Coronary artery (tissue), 2 donors: ENCODE measurements at places on chromosomes 4 and X.

DNA sequence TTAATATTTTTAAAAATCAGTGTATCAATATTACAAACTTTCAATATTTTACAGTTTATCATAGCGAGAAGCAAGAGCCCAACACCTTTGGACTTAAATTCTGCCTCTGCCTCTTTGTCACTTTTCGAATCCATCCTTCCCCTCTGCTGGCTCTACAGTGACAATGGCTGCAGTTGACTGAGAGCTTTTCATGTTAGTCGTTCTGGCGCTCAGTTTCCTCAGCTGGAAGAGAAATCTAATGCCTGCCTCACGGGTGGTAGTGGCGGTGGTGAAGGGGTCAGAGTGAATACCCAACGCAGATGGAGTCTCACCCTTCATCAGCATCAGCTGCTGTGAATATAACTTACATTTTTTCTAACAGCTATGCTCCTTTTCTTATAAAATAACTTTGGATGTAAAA is 144.8 kb downstream of the NWD2 start:
- DNase-seq, result no peak

DNA sequence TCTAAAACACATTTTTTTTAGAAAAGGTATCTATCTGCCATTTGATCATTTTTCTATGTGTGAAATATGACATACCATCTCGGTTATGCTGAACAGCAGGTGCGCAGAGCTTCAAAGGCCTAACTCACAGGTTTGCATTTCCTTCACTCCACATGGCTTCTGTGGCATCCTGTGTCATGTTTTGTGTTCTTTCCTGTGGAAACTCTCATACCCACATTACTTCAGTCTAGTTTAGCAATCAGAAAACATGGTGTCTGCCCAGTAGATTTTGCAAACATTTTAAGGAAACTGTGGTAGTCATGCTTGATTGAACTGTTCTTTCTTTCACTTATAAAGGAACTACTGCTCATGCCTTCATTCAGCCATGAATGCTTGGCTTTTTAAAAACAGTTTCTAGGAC is 11.3 kb upstream of the ARAP2 start:
- DNase-seq, result no peak

- no peak for DNase-seq
These were observed 92.1 kb upstream of the COX18 start for GRCh38 chr4:73161527-73162185.

DNA sequence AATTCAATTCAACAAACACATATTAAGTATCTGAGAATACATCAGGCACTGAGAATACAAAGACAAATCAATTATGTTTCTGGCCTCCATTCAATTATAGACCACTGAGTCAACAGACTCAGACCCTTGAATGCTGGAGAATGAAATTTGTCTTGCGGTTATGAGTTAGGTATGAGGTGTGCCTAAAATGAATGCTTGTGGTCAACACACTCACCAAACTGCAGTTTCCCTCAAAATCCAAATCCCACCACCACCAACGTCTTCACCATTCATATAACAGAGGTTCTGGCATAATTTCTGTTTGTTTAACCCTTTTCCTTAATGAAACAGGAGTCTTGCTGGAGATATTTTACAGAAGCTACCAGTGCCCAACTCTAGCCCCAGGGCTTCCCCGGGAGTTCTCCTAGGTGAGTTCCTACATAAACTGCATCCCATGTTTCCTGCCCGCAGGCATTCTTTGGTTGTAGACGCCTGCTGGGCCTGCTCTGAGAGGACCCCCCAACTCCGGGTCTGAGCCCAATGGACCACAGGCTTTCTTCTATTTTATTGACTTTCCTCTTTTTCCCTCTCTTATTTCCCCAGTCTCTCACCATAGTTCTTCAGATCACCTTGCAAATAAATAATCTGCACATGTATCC is 119.2 kb downstream of the DDX53 start:
- DNase-seq, result no peak

DNA sequence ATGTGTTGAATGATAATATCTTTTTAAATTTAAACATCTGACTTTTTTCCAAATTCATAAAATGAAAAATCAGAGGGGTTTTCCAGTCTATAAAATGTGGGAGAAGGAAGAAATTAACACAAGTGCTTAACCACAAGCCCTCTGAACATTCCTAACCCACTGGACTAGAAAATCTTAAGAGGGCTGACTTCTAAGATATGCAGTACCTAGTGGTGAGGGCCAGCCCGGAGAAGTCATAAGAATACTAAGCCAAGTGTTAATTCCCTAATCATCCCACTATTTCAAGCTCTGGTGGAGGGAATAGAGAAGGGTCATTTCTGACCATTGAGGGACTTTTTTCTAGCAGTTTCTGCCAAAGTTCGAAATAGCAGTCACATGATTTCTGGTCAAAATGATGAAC is 86.9 kb upstream of the NEIL3 start:
- no peak for DNase-seq

GRCh38 chr4:85486425-85487086 is 11.6 kb downstream of the ARHGAP24 start:
- no peak for DNase-seq

DNA sequence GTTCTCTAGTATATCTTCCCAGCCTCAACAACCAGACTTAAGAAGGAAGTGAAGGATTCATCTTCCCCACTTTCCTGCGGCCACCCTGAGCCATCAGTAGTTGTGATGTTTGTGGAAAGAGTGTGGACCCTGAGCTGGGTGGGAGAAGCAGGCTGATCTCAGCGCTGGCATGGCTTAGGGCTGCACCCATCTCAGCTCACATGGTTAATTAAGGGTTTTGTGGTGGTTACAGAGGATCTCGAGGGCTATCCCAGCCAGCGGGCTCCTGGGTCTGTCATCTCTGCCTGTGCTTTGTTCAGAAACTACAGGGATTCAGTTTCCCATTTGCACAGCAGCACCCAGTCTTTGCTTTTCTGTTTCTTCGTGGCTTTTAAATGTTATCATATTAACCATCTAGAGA is 163.4 kb downstream of the PTTG2 start:
- no peak for DNase-seq

GRCh38 chr4:6957148-6957520 is 47.5 kb downstream of the TBC1D14 start:
- DNase-seq, result no peak

DNA sequence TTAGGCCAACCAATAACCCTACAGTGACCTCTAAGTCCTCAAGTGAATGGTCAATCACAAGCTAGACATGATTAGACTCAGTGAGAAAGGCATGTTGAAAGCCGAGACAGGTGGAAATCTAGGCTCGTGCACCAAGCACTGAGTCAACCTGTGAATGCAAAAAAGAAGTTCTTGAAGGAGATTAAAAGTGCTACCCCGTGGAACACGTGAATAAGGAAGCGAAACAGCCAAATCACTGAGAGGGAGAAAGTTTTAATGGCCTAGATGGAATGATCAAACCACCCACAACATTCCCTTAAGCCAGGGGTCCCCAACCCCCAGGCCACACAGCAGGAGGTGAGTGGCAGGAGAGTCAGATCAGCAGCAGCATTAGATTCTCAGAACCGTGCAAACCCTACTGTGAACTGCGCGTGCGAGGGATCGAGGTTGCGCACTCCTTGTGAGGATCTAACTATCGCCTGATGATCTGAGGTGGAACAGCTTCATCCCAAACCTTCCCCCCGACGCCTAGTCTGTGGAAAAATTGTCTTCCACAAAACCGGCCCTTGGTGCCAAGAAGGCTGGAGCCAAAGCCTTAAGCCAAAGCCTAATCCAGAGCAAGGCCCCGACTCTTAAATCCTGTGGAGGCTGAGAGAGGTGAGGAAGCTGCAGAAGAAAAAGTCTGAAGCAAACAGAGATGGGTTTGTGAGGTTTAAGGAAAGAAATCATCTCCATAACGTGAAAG is 19.5 kb upstream of the PDE6B start:
- no peak for DNase-seq

DNA sequence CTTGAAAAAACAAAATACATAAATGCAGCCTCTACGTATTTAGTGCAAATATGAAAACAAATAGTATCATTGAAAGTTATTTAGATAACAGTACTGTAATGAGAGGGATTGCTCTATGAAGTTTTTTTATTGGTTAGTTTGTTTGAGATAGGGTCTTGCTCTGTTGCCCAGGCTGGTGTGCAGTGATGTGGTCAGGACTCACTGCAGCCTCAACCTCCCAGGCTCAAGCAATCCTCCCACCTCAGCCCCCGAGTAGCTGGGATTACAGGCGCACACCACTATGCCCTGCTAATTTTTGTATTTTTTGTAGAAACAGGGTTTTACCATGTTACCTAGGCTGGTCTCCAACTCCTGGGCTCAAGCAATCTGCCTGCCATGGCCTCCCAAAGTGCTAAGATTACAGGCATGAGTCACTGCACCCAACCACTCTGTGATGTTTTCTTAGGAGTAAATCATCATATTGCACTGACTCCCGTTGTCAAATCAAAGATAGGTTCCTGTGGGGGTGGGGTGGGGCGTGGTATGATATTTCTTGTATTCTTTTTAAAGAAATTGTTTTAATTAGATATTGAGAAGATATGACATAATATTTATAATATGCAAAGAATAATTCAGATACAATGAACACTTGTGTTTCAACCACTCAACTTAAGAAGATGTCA is 75.8 kb downstream of the ATG4A start:
- no peak for DNase-seq

- DNase-seq, result no peak
These were observed 134.5 kb upstream of the NKX1-1 start for GRCh38 chr4:1540601-1541375.

DNA sequence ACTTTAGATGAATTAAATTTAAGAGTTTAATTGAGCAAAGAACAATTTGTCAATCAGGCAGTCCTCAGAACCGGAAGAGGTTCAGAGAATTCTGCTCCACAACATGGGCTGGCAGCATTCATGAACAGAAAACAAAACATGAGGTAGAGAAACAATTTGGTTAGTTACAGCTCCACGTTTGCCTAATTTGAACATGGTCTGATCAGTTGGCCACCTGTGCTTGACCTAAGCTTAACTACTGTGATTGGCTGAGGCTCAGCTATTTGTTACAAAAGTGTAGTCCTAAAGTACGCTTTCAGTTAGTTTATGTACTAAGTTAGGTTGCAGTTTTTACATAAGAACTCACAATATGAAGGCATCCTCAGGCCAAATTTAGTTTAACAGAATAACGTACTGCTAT is 258.6 kb downstream of the ADAM29 start:
- DNase-seq, result no peak

DNA sequence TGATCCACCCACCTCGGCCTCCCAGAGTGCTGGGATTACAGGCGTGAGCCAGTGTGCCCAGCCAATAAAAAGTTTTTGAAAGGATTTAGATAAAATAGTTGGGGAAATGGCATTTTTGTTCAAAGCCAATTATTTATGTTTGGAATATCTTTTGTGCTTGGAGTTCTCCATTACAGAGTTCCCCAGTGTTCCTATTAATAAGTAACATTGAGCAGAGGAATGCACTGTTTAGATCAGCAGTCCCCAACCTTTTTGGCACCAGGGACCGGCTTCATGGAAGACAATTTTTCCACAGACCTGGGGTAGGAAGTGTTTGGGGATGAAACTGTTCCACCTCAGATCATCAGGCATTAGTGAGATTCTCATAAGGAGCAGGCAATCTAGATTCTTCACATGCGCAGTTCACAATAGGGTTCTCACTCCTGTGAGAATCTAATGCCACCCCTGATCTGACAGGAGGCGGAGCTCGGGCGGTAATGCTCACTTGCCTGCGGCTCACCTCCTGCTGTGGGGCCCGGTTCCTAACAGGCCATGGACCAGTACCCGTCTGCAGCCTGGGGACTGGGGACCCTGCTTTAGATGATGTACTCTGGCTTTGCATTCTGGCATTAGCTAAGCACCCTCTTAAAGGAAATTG is 8.3 kb downstream of the PKD2 start:
- no peak for DNase-seq

DNA sequence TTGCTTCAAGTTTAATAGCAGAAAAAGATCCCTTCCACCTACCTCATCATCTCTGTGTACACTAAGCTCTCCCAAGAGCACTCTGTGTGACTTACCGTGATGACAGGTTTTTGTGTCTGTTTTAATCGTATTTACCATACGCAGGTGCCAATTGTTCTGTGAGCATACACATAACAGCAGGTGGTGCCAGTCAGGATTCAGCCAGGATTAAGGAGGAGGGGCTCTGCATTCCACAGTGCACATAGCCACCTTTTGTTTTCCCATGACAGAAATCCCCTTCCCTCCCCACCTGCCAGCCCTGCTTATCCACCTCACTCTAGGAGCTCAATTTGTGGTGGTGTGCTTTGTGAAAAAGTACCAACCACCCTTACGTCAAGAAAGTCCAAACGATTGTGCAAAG is 14.8 kb downstream of the ANK2 start:
- DNase-seq, result no peak

DNA sequence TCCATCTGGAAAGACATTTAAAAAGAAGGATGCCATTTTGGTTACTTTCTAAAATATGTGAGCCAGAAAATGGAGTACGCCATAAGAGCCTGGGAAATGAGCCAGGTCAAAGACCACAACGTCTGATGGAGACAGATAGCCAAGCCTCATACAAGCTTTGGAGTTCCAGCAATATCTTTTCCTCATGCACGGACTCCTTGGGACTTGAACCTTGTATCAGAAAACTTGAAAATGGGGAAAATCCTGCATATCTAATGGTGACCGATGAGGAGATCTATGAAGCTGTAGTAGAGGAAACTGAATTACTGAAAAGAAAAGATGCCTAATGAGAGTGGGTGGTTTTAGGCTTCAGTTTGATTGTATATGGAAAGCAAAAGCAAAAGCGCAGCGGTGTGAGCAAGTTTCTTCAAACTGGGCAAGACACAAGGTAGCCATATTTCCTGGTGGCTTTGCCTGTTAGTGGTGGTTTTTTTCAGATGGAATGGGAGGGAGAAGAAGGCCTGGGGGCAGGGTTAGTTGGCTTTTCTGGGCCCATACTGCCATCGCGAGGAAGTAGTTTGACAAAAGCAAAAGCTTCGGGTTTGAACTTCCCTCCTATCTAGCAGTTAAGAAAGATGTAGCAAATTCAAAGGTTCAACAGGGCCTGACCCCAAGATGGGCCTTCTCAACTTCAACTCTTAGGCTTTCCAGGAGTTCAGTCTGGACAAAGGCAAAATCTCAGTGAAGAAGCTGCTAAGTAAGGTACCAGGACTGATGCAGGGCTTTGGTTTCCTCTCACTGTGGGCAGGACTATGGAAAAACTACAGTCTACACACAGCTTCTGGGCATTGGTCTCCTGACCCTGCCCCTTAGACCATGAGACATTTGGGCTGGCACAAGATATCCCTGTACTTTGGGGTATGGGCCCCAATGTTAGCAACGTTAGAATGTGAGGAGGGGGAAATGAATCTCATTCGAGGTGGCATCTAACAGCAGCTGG is 210.0 kb upstream of the STK26 start:
- DNase-seq, result no peak

- DNase-seq, result no peak
These were observed 14.0 kb downstream of the APOOL start for GRCh38 chrX:85017721-85018120.

- no peak for DNase-seq
These were observed 225.7 kb downstream of the GRID2 start for GRCh38 chr4:92529510-92529909.

- DNase-seq, result no peak
These were observed 32.4 kb upstream of the SORCS2 start for GRCh38 chr4:7159923-7160322.

GRCh38 chr4:80007745-80008149 is 65.3 kb downstream of the ANTXR2 start:
- DNase-seq, result no peak
